ENCODE measurements at places on chromosomes 1 and 21. TPM values are rescaled to one million over a fixed set of nuclear protein-coding genes. Genes with fewer than 3 reads are reported as not detected.

DNA sequence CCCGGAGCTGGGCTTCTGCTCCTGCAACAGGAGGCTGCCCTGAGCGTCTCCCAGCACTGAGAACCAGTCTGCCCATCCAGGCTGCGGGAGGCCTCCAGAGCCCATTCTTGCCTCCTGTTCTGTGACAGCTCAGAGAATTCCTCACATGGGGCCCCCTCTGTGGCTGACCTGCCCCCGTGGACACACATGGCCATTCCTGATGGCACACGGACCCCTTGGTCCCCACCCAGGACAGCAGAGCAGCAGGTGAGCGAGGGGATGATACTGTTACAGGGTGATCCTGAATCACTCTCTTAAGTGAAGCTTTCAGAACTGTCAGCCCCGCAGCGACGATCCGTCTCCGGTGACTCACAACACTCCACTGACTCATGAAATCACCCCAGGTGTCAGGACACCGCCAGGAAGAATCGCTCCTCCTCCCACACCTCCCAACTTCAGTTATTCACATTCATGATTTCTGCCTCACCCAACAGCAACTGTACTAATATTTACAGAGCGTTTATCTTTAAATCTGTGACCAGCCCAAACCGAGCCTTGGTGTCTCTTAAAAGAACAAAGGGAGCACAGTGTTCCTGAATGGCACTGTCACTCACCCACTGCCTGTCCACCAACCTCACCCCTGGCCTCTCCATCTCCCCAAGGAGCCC lies 22.5 kb downstream of the CHD5 start:
- H3K4me3 ChIP-seq, result no peak overlapping the region
- H3K4me1 ChIP-seq, result no peaks in the 10 kb centered on the region

- no peaks in the 10 kb centered on the region for H3K36me3 ChIP-seq
- H3K4me3 ChIP-seq, result no peak overlapping the region
- H3K27ac ChIP-seq, result no peak overlapping the region
Measured at GRCh38 chr1:230327892-230328284, 98.2 kb downstream of the PGBD5 start.

DNA sequence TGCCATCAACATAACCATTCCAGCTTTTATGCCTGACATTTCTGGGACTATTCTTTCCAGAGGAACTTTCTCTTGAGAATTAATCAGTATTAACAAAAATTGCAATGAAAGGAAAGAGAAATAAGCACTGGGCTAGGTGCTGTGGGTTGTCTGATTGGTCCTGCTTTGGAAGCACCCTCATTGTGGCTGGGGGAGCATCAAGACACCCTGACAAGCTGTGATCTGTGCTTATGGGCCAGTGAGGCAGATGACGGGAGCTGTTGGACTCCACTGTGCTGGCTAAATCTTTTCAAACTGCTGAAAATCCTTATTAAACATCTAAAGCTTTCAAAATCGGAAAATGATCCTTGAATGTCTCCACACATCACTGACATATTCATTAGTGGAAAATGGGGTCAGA lies 20.0 kb downstream of the UBASH3A start:
- no peak overlapping the region for H3K4me3 ChIP-seq
- H3K27me3 ChIP-seq, result peaks cover 18% of the 10 kb centered on the region
- H3K4me1 ChIP-seq, result no peaks in the 10 kb centered on the region
- no peak for DNase-seq
- H3K27ac ChIP-seq, result no peak overlapping the region

GJB5 gene
- not detected for total RNA-seq

ST6GALNAC3 gene
- total RNA-seq, result 0.56 TPM

ZMYND12 gene
- not detected for total RNA-seq
